HTR-8/SVneo (cell line): ENCODE measurements at places on chromosomes 6 and 20.

- no peak for DNase-seq
These were observed 71.6 kb upstream of the LGSN start for GRCh38 chr6:63391203-63391970.

- DNase-seq = no peak
These were observed 109.0 kb upstream of the MAFB start for GRCh38 chr20:40798066-40798465.

DNA sequence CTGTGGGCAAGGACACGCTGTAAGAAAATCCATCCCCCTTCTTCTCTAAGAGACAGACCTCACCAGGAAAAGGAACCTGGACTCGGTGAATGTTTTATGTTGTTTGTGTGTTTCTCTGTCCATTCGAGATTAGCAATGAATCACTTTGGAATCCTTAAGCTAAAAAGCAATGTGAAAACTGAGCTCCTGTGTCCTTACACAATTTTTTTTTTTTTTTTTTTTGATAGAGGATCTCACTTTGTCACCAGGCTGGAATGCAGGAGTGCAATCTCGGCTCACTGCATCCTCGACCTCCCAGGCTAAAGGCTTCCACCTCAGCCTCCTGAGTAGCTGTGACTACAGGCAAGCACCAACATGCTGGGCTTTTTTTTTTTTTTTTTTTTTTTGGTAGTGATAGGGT is 32.1 kb downstream of the BFSP1 start:
- DNase-seq = no peak

DNA sequence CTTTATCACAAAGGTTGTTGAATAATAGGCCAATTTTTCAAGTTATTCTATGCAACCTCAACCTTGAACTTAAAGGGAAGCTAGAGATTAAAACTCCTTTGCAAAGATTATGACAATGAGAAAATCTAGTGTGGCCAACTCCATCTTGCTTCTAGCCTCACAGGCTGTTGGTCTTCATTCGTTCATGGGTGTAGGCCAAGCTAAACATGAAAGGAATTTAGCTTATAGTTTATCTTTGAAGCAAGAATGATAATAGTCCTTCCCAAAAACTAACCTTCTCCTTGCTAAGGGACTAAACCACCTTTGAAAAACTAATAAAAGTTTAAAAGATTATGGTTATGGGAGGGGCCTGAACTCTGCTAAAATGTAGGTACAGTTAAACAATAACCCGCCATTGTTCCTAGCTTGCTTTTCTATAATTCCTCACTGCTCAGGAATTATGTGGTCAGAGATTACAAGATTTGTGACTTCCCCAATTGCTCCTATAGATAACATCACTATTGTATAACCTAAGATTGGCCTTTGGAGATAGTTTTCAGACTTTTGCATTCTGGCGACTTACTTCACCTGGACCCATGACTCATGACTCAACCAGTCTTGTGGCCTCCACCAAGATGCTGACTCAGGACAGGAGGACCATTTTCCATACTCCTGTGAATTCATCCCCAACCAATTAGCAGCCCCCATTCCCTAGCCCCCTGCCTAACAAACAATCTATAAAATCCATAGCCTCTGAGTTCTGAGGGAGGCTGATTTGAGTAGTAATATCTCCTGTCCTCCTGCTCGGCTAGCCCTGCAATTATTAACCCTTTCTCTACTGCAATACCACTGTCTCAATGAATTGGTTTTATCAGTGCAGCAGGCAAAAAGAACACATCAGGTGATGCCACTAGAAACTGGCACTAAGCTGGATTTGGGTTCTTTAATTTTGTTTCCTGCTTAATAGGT is 154.5 kb downstream of the CD83 start:
- no peak for DNase-seq

DNA sequence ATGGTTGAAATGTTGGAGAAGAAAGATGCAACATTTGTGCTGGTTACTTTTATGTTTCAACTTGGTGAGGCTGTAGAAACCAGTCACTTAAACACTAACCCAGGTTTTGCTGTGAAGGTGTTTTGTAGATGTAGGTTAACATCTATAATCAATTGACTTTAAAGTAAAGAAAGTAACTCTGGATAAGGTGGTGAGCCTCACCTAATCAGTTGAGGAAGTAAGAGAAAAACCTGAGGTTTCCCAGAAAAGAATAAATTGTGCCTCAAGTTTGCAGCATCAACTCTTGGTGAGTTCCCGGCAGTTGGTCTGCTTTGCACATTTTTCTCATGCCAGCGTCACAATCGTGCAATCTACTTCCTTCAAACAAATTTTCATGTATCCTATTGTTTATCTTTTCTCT is 673.4 kb downstream of the QKI start:
- no peak for DNase-seq

- DNase-seq = peak; percentile 69
These were observed 62.2 kb upstream of the CLDN20 start for GRCh38 chr6:155201461-155202226.

- DNase-seq = no peak
These were observed 10.2 kb downstream of the ADNP start for GRCh38 chr20:50920997-50921396.

- DNase-seq = peak; percentile 74
These were observed 367 bp upstream of the PCIF1 start for GRCh38 chr20:45934046-45934585.
